T47D (cell line): ENCODE measurements at places on chromosomes 11 and 22.

DNA sequence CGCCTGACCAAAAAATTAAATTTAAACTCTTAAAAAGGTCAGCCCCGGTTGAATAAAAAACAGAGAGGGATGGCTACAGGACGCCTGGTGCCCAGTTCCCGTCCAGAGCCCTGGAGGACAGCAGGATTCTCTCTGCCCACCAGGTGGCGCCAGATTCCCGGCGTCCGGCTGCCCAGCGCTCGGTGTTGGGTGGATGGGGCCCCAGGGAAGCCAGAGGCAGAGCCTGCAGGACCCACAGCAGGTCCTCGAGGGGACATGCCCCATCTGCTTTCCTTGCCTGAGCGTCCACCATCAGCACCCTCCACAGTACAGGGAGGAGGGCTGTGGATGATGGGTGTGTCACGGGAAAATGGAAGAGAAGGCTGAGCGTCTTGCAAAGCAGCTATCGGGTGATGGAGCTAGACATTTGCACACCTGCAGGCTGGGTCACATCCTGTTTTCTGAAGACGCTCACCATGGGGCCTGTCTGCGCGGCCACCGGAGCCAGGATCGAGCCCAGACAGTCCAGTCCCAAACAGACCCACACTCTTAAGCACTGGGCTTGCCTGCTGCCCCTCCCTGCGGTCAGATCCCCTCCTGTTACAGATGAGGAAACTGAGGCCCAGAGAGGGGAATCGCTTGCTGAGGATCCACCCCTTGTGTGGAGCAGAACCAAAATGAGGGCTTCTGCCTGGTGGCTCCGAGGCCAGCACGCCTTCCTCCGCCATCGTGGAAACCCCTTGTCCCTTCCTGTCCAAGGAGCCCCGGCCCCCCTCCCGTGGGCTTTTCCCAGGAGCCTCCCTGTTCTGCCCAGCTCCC lies 18.5 kb upstream of the CBX7 start:
- DNase-seq: peak; percentile 78

DNA sequence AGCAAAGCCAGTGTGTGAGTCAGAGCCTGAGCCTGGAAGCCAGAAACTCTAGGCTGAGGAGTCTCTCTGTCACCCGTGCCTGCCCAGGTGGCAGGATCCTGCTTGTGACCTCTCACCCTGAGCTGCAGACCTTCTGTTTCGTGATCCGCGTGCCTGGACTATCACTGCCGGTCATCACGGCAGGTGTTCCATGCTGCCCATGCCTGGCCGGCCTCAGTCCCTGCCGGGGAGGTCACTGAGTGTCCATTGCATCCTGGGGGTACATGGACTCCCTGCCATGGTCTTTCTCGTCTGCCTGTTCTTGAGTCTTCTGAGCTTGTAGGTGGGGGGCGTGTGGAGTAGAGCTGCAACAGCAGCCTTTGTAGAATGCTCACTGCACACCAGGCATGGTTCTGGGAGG lies 1032.4 kb downstream of the TBC1D22A start:
- DNase-seq: no peak

DNA sequence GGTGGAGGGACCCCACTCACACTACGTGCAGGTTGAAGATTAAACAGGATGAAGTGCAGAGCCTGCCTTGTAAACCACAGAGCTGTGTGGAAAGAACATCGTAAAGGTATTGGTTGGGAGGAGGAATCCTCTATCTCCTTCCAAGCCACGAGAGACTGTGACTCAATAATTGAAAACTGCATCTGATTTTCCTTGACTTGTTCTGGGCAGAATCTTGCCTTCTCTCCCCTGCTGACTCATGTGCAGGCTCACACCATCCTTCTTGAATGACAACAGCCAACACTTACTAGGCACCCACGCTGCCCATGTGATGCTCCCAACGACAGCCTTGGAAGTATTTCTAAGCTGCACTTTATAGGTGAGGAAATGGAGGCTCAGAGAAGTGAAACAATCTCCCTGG lies 563.0 kb downstream of the MIAT start:
- DNase-seq: no peak

GRCh38 chr11:18790883-18791206 lies 753 bp downstream of the PTPN5 start:
- no peak for DNase-seq

- no peak for DNase-seq
These were observed 855.8 kb upstream of the LRRC4C start for GRCh38 chr11:42315267-42315666.
